ENCODE measurements at places on chromosomes 3 and 15. TPM values are rescaled to one million over a fixed set of nuclear protein-coding genes. Genes with fewer than 3 reads are reported as not detected.

SRGAP3 gene
- total RNA-seq: 1.5 TPM

- H3K4me1 ChIP-seq: no peaks in the 10 kb centered on the region
- peaks cover 5% of the 10 kb centered on the region for H3K27me3 ChIP-seq
- H3K27ac ChIP-seq: no peak overlapping the region
Observed at GRCh38 chr3:124322966-124323365, 331.0 kb upstream of the ROPN1 start.

CX3CR1 gene
- total RNA-seq: not detected

ANKRD63 gene
- total RNA-seq: 0.42 TPM

DNA sequence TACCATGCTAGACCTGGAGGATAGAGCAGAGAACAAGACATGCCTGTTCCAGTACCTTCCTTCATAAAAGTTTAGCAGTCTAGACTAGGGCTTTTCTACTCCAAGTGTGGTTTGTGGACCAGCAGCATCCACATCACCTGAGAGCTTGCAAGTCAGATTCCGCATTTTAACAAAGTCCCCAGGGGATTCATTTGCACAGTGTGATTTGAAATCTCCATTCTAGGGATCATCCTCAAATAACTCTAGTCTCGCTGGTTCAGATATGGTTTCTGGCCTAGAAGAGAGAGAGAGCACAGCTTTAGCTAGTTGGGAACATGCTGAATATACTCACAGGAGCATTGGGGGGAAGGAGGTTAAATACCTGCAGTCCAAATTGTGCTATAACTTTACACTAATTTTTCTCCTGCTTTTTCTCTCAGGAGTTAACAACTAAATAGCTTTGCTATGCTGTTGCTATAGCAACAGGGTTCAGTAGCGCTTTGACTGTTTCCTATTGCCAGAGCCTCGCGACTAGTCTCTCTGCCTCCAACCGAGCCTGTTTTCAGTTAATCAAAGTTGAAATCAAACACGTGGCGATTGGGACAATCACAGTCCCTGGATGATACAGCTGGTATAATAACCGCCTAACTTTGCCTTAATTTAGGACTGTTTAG lies 64.0 kb upstream of the RASGRF1 start:
- no peak overlapping the region for H3K4me3 ChIP-seq
- no peak overlapping the region for H3K27ac ChIP-seq

EPHA3 gene
- 1.6 TPM for total RNA-seq

CCR1 gene
- not detected for total RNA-seq

LRTM1 gene
- not detected for total RNA-seq

FBXO40 gene
- total RNA-seq: not detected

- no peak overlapping the region for H3K27ac ChIP-seq
- H3K36me3 ChIP-seq: no peaks in the 10 kb centered on the region
- DNase-seq: no peak
- no peak overlapping the region for H3K4me3 ChIP-seq
- H3K27me3 ChIP-seq: peaks cover 6% of the 10 kb centered on the region
- no peaks in the 10 kb centered on the region for H3K4me1 ChIP-seq
Observed at GRCh38 chr3:95731753-95732152, 1082.6 kb upstream of the EPHA6 start.

GOLGA8G gene
- not detected for total RNA-seq

GRCh38 chr3:73653877-73654276 lies 29.1 kb upstream of the PDZRN3 start:
- no peak overlapping the region for H3K4me3 ChIP-seq
- H3K27me3 ChIP-seq: no peaks in the 10 kb centered on the region
- peaks cover 23% of the 10 kb centered on the region for H3K4me1 ChIP-seq
- no peak overlapping the region for H3K27ac ChIP-seq

- no peaks in the 10 kb centered on the region for H3K36me3 ChIP-seq
- no peak overlapping the region for H3K27ac ChIP-seq
- H3K27me3 ChIP-seq: no peaks in the 10 kb centered on the region
- peaks cover 19% of the 10 kb centered on the region for H3K4me1 ChIP-seq
- no peak for DNase-seq
Observed at GRCh38 chr3:161851941-161852566, 355.4 kb downstream of the OTOL1 start.

- peaks cover 31% of the 10 kb centered on the region for H3K27me3 ChIP-seq
- no peaks in the 10 kb centered on the region for H3K36me3 ChIP-seq
- DNase-seq: no peak
Observed at GRCh38 chr3:152842413-152842812, 7.5 kb downstream of the P2RY1 start.

DNA sequence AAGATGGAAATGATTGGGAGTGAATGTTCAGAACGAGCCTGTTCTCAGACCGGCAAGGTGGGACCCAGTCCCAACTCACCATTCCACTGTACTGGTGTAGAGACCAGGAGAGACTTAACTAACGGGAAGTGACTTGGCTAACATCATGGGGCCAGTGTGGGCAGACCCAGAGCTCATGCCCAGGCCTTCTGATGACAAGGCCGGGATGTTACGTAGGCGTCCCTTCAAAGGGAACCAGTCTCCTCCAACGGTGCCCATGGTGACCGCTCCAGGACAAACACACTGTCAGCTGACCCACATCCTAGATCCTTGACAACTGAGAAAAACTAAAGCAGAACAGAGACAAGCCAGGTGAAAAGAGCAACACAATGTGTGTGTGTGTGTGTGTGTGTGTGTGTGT lies 128.4 kb upstream of the HACD2 start:
- H3K27me3 ChIP-seq: no peaks in the 10 kb centered on the region
- no peak overlapping the region for H3K27ac ChIP-seq
- DNase-seq: no peak
- peaks cover 60% of the 10 kb centered on the region for H3K4me1 ChIP-seq

GRCh38 chr3:155956508-155957411 lies 86.3 kb downstream of the GMPS start:
- H3K4me1 ChIP-seq: no peaks in the 10 kb centered on the region
- no peak for DNase-seq
- no peak overlapping the region for H3K4me3 ChIP-seq
- H3K36me3 ChIP-seq: peaks cover 6% of the 10 kb centered on the region

GRCh38 chr3:178170698-178171535 lies 365.3 kb upstream of the KCNMB2 start:
- no peak for DNase-seq
- no peak overlapping the region for H3K4me3 ChIP-seq
- peaks cover 4% of the 10 kb centered on the region for H3K36me3 ChIP-seq
- no peaks in the 10 kb centered on the region for H3K27me3 ChIP-seq
- peaks cover 35% of the 10 kb centered on the region for H3K4me1 ChIP-seq

DNA sequence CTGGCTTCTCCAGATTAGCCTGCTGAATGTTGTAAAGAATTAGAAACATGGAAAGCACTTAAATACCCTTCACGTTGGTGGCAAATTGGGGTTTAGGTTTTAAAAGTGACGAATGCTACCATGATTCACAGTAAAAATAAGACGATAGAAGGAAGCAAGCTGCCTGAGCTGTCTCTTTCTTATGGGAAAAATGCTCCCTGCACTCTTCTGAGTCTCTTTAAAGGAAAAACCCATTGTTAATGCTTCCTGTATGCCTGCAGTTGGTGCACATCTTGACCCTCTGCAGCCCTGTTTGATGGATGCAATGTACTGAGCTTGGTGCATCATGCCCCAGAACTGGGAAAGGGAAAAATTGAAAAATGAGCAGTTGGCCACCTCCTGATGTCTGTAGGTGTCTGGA lies 258.6 kb upstream of the RASGRP1 start:
- H3K4me1 ChIP-seq: peaks cover 10% of the 10 kb centered on the region
- no peak overlapping the region for H3K4me3 ChIP-seq
- DNase-seq: no peak
- H3K27me3 ChIP-seq: no peaks in the 10 kb centered on the region
- H3K27ac ChIP-seq: no peak overlapping the region

FOXB1 gene
- not detected for total RNA-seq

All from osteocyte (in vitro differentiated cells).